ENCODE measurements at places on chromosomes 6 and 20.

- no peak for DNase-seq
Observed at GRCh38 chr20:37871751-37872150, 31.2 kb upstream of the VSTM2L start.

DNA sequence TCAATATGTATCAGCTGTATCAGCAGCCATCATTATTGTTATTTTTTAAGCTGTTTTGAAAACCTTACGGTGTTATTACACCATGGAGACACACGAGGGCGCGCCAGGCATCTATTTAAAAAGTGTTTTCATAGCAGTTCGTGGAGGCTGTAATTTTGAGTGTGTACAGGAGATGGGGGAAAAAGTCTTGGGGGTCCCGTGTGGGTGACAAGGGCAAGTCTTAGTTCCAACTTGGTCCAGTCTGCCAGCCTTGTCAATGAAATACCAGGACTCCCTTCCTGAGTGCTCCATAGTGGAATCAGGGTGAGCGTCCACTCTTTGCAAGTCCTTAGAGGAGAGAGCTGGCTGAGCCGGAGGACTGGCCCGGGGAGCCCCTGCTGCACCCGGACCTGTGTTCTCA lies 43.3 kb downstream of the SLC2A10 start:
- DNase-seq = peak; percentile 21

- DNase-seq = no peak
Observed at GRCh38 chr20:64049060-64049877, at the start of gene SOX18. SOX18 (minus strand) TSS chr20:64049639; CDS start chr20:64049516, 123 bp downstream.

- DNase-seq = no peak
Observed at GRCh38 chr20:9311132-9311531, 203.3 kb upstream of the LAMP5 start.

GRCh38 chr6:157665180-157665579 lies 157.9 kb upstream of the SNX9 start:
- DNase-seq = no peak

DNA sequence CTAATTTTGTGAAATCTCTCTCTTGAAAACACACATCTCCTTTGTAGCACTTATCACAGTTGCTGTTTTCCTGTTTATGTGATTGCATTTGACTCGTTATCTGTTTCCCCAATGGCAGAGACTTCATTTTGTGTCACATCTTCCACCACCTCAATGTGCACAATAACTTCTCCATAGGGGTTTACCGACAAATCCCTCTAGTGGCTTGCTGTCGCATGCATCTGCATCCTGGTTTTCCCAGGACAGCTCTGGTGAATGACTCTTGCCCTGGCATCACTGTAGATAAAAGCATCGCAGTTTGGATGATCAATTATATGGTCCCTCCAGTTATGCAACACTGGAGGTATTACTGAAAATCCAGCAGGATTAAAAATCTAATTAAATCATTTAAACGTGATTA lies 206.5 kb upstream of the BTBD3 start:
- DNase-seq = no peak

DNA sequence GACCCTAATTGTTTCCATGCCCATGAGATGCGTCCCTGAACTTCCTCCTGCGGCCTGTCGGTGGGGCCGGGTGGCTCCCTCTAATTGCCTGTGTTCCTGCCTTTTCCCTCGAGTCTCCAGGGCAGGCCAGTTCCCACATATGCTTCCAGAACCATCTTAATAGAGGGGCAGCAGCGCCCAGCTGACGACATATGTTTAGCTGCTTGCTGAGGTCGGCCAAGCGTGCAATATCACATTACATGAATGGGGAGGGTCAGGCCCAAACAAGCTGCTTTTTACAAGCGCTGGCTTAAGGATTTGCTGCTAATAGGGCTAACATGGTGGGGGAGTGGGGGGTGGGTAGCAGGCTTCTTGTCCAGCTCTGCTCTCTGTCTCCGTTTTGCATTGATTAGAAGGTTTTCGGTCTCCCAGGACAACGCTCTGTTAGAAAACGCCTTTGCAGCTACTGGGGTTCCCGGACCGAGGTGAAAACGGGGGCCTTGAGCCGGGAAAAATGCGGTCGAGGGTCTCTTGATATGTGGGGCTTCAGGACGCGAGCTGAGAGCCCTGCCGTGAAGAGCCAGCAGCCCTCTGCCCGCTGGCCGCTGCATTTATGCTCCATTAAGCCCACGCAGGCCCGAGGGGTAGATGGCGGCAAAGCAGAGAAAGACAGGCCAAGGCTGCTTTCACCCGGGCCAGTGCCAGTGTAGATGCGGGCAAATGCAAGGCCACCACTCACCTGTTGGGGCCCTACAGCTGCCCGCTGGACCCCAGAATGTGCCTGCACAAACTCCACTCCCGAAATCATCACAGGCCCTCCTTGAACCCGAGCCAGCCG lies 308.5 kb downstream of the BMP7 start:
- no peak for DNase-seq

DNA sequence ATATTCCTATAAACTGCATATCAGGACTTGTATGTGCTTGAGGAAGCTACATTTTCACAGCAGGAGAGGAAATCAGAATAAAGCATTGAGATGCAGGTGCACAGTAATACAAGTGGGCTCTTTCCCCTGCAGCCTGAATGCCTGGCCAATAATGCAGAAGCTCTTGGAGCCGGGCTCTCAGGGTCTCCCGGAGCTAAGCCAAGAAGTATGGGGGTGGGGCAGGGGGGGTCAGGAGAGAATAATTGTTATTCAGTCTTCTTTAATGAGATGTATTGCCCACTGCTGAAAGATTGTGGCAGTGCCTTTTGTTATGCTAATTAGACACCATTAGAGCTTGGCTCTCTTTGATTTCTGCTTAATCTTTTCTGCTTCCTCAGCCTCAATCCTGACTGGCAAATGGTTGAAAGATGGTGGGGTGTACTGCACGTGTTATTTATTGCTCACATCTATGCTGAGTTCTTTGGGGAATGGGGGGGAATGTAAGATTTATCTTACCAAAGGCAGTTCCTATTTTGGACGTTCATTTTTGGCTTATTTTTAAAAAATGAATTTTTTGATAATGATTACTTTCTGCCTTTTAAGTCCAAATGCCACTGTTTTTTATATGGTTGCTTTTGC lies 407.6 kb upstream of the SOX4 start:
- DNase-seq = no peak

DNA sequence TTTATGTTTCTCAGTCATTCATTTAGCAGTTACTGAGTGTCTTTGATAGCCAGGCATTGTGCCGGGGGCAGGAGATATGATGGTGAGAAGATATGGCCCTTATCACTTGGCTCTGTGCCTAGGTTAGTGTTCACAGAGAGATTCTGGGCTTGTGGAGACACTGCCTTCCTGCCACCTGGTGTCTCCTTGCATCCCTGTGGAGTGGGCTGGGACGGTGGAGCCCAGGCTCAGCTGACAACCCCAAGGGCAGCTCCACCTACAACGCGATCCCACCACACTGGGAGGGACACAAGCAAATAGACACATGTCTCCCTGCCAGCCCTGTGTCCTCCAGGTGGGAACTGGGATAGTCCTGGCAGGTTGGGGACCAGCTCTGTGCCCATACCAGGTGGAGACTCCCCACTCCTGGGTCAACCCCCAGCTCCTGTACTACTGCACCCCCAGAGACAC lies 30.3 kb upstream of the VEGFA start:
- no peak for DNase-seq

DNA sequence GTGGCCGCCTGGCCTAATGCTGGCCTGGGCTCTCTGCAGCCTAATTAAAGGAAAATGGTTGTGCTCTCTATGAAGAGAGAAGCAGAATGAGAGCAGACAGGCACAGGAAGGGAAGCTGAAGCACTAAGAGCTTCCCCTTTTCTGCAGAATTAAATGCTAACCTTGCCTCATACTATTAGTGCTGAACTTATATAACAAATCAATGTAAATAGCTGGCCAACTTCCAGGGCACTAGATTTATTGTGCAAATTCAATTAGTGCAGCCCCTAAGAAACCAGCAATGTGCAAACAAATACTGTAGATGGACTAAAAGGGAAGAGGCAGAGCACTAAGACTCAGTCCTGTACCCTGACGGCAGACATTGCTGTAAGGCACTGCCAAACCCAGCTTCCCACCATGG lies 36.1 kb upstream of the INSM1 start:
- no peak for DNase-seq

- no peak for DNase-seq
Observed at GRCh38 chr20:61280217-61280980, 28.3 kb downstream of the CDH4 start.

DNA sequence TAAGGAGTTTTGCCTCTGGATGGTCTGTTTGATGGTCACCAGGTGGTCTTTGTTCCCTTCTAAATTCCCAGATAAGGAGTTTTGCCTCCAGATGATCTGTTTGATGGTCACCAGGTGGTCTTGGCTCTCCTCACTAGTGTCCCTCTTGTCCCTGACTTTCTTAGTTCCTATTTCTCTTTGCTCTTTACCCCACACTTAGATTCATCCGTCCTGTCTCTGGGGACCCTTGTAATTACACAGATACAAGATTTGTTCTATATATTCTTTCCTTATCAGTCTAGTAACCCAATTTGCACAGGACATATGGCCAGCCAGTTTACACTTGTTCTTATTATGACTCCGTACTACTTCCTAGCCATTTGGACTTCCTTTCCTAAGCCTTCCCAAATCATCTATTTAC lies 84.0 kb upstream of the B3GAT2 start:
- DNase-seq = no peak

DNA sequence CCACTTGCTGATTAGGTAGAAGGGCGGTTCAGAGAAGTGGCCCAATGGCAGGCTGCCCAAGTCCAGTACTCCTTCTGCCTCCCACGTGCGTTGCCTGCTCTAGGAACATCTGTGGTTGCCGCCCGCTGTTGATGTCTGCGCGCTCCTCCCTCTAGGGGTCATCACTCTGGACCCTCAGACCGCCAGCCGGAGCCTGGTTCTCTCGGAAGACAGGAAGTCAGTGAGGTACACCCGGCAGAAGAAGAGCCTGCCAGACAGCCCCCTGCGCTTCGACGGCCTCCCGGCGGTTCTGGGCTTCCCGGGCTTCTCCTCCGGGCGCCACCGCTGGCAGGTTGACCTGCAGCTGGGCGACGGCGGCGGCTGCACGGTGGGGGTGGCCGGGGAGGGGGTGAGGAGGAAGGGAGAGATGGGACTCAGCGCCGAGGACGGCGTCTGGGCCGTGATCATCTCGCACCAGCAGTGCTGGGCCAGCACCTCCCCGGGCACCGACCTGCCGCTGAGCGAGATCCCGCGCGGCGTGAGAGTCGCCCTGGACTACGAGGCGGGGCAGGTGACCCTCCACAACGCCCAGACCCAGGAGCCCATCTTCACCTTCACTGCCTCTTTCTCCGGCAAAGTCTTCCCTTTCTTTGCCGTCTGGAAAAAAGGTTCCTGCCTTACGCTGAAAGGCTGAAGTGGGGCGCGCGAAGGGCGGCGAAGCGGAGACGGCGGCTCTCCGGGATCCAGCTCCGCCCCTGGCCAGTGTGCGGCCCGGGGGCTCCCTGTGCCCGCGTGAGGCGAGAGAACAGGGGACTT lies 8.5 kb downstream of the TRIM15 start:
- no peak for DNase-seq

GRCh38 chr20:48385114-48385513 lies 442.7 kb downstream of the PREX1 start:
- DNase-seq = no peak

DNA sequence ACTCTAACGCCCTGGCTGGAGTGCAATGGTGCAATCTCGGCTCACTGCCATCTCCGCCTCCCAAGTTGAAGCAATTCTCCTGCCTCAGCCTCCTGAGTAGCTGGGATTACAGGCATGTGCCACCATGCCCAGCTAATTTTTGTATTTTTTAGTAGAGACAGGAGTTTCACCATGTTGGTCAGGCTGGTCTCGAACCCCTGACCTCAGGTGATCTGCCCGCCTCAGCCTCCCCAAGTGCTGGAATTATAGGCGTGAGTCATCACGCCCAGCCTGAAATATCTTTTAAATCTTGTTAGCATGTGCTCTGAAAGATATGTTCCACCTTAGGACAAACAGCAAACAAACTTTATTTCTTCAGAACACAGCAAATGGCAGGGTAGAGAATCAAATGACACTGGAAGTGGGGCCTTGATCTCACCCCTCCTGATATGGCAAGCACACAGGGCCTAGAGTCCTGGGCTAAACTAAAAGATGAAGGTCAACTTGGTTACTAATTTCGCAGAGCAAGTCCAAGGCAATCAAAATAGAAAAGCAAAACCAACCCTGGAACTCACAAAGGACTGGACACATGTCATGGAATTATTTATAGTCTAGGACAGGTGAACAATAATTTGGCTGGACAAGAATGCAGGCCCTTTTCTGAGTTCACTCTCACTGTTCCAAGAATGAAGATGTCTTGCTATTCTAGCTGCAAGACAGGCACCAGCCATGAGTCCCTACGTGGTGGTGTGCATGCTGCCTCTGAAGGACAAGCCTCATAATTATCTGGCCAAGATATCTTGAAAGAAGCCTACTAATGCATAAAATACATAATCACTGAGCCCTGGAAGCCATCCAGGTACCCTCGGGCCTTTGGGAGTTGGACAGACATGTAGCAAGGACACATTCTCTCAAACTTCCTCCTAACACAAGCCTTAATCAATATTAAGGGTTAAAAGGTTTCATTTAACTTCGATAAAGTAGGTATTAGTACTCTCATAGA lies 35.6 kb downstream of the B4GALT5 start:
- DNase-seq = no peak

DNA sequence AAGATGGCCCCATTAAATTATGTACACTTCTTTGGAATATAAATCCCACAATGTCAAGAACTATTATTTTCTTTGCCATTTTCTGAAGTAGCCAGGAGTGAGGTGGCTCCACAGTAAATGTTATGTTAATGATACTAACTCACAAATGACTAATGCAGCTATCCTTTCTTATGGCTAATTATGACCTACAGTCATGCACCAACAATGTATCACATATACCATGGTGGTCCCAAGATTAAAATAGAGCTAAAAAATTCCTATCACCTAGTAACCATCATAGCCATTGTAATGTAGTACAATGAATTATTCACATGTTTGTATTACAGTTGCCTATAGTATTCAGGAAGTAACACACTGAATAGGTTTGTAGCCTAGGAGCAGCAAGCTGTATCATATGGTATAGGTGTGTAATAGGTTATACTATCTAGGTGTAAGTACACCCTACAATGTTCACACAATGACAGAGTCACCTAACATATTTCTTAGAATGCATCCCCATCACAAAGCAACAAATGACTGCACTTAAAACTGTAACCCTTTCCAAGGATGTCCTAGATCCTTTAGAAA lies 15.3 kb downstream of the ECHDC1 start:
- DNase-seq = no peak

DNA sequence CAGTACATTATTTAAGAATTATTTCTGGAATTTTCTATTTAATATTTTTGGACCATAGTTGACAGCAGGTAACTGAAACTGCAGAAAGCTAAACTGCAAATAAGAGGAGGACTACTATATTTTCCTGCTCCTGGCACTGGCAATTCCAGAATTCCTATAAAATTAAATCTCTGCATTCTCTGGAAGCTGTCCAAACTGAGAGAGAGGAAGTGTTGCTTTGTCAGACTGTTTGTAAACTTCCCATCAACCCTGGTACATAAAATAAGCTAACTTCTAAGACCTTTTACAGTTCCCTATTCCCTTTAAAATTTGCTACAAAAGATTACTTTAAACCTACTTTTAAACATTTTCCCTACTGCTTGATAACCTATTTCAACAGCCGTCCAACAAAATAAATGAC lies 196.1 kb upstream of the RUNX2 start:
- DNase-seq = no peak
